ENCODE measurements at places on chromosomes 1 and 21. TPM values are rescaled to one million over a fixed set of nuclear protein-coding genes. Genes with fewer than 3 reads are reported as not detected.
A peak's percentile ranks its signal among the peaks of the same experiment; 100 is the strongest.

GRCh38 chr1:67748630-67749029, 63.6 kb downstream of the GADD45A start:
- H3K36me3 ChIP-seq = no peaks in the 10 kb centered on the region
- H3K4me1 ChIP-seq = peaks cover 30% of the 10 kb centered on the region
- peak overlapping the region; percentile 55 for H3K27ac ChIP-seq

The PADI2 gene
- 56.9 TPM for polyA plus RNA-seq

- no peaks in the 10 kb centered on the region for H3K4me1 ChIP-seq
- DNase-seq = no peak
Measured at GRCh38 chr1:190738317-190738716, 260.7 kb upstream of the BRINP3 start.

DNA sequence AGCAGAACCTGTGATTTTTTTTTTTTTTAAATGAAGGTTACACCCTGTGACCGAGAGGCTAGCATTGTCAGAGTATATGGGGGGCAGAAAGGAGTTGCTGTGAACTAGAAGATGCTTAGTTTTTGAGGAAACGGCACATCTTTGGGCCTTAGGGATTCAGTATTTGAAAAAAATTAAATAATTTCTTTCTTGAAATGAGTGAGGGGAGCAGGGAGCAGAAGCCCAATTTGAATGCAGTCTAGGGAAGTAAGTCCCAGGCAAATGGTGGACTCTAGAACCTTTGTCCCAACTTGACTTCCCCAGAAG, 42.9 kb downstream of the PEX14 start:
- no peak overlapping the region for H3K4me3 ChIP-seq
- peaks cover 2% of the 10 kb centered on the region for H3K36me3 ChIP-seq
- no peak for DNase-seq
- peaks cover 15% of the 10 kb centered on the region for H3K4me1 ChIP-seq

The KCNT2 gene
- 6.9 TPM for polyA plus RNA-seq

- no peaks in the 10 kb centered on the region for H3K27me3 ChIP-seq
- H3K27ac ChIP-seq = no peak overlapping the region
- DNase-seq = no peak
Measured at GRCh38 chr1:58986996-58987767, 203.3 kb upstream of the JUN start.

The ARHGEF11 gene
- polyA plus RNA-seq = 25.1 TPM

GRCh38 chr1:92123868-92124267, 43.7 kb downstream of the BTBD8 start:
- no peaks in the 10 kb centered on the region for H3K4me1 ChIP-seq
- no peaks in the 10 kb centered on the region for H3K27me3 ChIP-seq
- no peaks in the 10 kb centered on the region for H3K36me3 ChIP-seq
- H3K4me3 ChIP-seq = no peak overlapping the region
- no peak overlapping the region for H3K27ac ChIP-seq

DNA sequence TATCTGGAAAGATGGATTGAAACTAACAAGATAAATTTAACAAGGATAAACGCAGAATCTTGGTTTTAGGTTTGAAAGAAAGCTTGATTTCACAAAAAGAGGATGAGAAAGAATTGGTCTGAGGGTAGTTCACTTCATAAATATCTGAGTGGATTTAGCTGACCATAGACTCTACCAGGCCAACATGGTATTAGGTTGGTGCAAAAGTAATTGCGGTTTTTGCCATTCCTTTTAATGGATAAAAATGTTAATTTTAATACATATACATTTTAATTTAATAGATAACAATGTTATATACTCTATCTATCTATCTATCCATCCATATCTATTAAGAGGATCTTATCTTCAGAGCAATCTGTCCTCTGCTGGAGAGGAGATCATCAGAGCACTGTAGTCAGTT, 70.2 kb upstream of the PLXNA2 start:
- no peak for DNase-seq
- no peaks in the 10 kb centered on the region for H3K36me3 ChIP-seq
- H3K4me3 ChIP-seq = no peak overlapping the region
- H3K4me1 ChIP-seq = no peaks in the 10 kb centered on the region
- peaks cover 3% of the 10 kb centered on the region for H3K27me3 ChIP-seq

GRCh38 chr1:153536671-153537375, 1.0 kb upstream of the S100A6 start:
- H3K27me3 ChIP-seq = no peaks in the 10 kb centered on the region
- no peak overlapping the region for H3K27ac ChIP-seq
- no peak for DNase-seq
- peaks cover 10% of the 10 kb centered on the region for H3K36me3 ChIP-seq

DNA sequence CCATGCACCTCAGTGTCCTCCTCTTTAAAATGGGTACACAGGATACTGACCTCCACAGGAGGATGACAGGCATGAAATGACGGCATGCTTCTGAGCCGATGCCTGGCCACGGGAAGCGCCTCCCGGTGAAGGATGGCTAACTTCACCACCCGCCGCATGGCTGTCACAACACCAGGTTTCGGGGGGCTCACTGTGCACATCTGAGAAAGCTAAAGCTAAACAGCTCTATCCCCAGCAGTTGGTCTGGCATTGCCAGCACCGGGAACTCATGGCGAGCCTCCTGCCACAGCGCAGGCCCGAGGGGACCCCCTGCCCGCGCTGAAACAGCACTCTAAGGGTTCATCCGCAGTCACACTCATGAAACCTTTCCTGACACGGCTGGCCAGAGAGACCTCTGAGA, 16.0 kb downstream of the NPHP4 start:
- no peak overlapping the region for H3K4me3 ChIP-seq
- no peak for DNase-seq
- H3K27me3 ChIP-seq = no peaks in the 10 kb centered on the region
- peaks cover 7% of the 10 kb centered on the region for H3K4me1 ChIP-seq
- H3K27ac ChIP-seq = no peak overlapping the region

DNA sequence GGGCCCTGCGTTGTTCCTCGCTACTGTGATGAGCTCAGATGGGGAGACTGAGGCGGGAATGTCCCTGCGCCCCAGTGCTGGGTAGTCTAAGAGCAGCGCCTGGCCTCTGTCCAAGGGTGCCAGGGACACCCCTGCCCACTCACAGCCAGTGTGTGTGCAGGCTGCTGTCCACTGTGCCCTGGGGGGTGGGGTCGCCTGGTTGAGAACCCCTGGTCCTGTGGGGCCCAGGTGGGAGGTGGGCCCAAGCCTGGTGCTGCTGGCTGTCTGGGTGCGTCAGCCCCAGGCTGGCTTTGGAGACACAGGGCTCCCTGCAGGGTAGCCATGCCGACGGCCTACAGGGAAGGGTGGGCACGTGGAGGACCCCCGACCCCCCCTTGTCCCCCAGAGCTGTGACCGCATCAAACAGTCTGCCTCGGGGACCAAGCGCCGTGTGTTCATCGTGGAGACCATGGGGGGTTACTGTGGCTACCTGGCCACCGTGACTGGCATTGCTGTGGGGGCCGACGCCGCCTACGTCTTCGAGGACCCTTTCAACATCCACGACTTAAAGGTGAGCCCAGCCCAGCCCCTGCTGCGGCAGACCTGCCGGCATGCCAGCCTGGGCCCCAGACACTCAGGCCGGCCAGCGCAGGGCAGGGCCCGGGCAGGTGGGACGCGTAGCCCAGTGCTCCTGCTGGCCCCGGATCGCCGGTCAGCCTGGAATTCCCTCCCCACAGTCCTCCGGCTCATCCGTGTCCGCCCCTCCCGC, 14.9 kb downstream of the CFAP410 start:
- no peaks in the 10 kb centered on the region for H3K27me3 ChIP-seq
- H3K36me3 ChIP-seq = peaks cover 83% of the 10 kb centered on the region
- no peak overlapping the region for H3K4me3 ChIP-seq
- no peak overlapping the region for H3K27ac ChIP-seq

GRCh38 chr1:35674111-35674510, 32.8 kb upstream of the PSMB2 start:
- H3K4me1 ChIP-seq = no peaks in the 10 kb centered on the region
- no peaks in the 10 kb centered on the region for H3K27me3 ChIP-seq
- no peak overlapping the region for H3K27ac ChIP-seq
- no peak overlapping the region for H3K4me3 ChIP-seq

The SELP gene
- 1.5 TPM for polyA plus RNA-seq

GRCh38 chr1:8689431-8690252, 127.8 kb downstream of the RERE start:
- H3K27ac ChIP-seq = no peak overlapping the region
- DNase-seq = peak; percentile 50

DNA sequence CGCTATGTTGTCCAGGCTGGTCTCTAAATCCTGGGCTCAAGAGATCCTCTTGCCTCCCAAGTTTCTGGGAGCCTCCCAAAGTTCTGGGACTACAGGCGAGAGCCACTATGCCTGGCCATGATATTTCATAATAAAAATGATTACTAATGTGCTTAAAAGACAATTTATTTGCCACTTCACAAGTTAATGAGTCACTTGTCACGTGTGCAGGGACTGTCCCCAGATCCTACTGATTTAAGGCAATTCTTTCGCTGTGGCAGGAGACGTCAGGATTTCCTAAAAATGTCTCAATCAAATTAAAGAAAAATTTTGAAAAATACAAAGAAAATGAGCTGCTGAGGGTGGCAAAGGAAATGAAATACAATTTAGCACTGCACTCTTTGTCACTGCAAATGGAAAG, 43.5 kb downstream of the B3GALNT2 start:
- no peak overlapping the region for H3K27ac ChIP-seq
- no peak for DNase-seq
- H3K4me1 ChIP-seq = no peaks in the 10 kb centered on the region

GRCh38 chr1:29033829-29034466, 89.8 kb downstream of the TMEM200B start:
- DNase-seq = peak; percentile 64
- H3K4me3 ChIP-seq = no peak overlapping the region

DNA sequence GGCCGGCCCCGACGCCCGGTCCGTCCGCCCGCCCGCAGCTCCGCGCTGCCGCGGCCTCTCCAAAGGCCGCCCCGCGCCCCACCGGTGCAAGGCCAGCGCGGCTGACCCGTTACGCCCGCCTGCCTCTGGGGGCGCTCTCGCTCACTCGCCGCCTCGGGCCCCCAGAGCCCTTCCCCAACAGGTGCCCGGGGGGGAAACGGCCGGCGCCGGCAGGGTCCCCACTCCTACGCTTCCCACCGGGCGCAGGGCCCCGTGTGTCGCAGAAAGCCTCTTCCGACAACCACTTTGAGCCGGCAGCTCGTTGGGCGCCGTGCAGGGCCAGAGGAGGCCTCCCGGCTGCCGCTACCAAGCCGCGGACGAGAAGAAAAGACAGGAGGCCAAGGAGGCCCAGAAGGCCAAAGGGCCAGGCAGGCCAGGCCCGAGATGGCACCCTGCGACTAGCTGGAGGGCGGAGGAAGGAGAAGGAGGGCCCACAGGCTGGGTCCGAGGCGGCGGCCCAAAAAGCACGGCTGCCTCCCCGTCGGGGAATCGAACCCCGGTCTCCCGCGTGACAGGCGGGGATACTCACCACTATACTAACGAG, 64.9 kb upstream of the FCGR2A start:
- peaks cover 36% of the 10 kb centered on the region for H3K27me3 ChIP-seq
- DNase-seq = peak; percentile 77
- H3K4me1 ChIP-seq = peaks cover 7% of the 10 kb centered on the region
- peak overlapping the region; percentile 20 for H3K27ac ChIP-seq

DNA sequence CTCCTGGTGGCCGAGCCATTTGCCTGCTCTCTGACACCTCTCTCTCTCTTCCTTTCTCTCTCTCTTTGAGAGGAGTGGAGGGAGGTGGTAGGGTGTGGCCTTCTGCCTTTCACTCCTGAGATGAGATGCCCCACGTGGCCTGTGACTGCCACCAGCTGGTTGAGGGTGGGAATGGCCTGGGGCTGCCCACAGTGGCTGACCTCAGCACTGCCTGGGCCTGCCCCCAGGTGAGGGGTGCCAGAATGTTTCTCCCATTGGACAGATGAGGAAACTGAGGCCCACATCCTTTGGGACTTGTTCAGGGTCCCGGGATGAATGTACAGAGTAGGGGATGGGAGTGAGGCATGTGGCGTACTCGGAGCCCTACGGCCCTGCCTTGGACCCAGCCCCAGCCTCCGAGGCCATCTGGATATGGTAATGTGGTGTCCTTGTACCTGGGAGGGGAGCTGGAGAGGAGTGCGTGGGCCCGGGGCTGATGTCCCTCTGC, 12.7 kb upstream of the C1orf167 start:
- DNase-seq = no peak
- peaks cover 37% of the 10 kb centered on the region for H3K36me3 ChIP-seq
- H3K27ac ChIP-seq = no peak overlapping the region
- H3K27me3 ChIP-seq = no peaks in the 10 kb centered on the region

GRCh38 chr1:158199849-158200248, 19.2 kb downstream of the CD1D start:
- H3K36me3 ChIP-seq = no peaks in the 10 kb centered on the region
- H3K4me1 ChIP-seq = no peaks in the 10 kb centered on the region
- H3K4me3 ChIP-seq = no peak overlapping the region
- no peak for DNase-seq

DNA sequence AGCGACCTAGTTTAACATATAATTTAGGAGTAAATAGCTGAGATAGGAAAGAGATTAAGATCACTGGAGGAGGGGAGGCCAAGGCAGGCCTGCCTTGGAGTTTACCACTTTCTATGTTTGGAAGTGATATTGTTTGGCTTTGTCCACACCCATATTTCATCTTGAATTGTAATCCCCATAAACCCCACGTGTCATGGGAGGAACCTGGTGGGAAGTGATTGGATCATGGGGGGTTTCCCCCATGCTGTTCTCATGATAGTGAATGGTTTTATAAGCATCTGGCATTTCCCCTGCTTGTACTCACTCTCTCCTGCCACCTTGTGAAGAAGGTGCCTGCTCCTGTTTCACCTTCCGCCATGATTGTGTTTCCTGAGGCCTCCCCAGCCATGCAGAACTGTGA, 58.3 kb upstream of the ARTN start:
- no peak for DNase-seq
- H3K27ac ChIP-seq = no peak overlapping the region
- H3K4me3 ChIP-seq = no peak overlapping the region
- peaks cover 9% of the 10 kb centered on the region for H3K4me1 ChIP-seq
- peaks cover 5% of the 10 kb centered on the region for H3K36me3 ChIP-seq
- no peaks in the 10 kb centered on the region for H3K27me3 ChIP-seq

DNA sequence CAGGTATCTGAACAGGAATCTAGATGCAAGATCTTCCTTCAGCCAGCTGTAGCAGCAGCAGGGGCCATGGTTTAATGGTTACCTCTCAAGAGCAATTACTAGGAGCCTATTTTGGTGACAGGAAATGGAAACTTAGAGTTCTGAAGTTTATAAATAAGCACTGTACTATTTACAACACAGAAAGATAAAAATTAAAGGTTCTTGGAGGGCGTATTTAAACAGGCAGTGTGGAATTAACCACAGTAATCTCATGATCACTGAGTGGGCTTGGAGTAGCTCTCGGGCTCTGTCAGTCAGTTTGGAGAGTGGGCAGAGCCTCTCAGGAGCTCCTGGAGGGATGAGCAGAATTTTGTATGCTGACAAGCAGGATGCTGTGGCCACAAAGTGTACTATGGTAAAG, 10.2 kb upstream of the FCRL5 start:
- no peaks in the 10 kb centered on the region for H3K27me3 ChIP-seq
- DNase-seq = no peak

Data from muscle of leg (tissue), 16 donors.